Anterior cingulate cortex (tissue), 58 donors: ENCODE measurements at places on chromosomes 12 and 14.

DNA sequence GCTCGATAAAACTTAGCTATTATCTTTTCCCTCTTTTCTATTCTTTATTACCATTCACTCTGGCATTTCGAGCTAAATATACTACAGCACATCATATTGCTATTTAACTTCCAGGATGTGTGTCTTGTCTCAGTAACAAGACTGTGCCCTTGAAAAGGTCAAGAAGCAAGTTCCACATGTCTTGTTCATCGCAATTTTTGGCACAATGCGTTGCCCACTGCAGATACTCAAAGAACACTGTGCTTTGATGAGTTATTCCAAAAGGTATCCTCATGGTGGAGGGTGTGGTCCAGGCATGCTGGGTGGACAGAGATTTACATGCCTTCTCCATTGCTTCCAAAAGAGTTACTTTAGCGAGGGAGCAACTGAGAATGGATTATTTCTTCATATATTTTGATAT, 6.6 kb downstream of the E2F7 start:
- no peak for DNase-seq

DNA sequence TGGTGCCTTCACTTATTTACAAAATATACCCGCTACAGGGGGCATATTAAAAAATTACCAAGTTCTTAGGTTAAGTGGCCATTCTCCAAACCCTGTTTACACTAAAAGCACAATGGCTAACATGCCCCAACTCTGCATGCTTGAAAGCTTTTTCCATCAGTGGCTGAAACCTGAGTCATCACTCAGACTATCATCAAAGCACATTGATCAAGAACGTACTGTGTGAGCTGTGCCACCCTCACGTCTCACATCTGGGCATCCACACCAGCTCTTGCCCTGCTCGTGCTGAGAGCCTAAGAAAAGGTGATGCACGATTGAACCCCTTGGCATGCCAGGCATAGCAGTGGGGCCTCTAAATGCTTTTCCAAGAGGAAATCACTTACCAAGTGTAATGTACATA, 13.2 kb downstream of the AQP6 start:
- no peak for DNase-seq

DNA sequence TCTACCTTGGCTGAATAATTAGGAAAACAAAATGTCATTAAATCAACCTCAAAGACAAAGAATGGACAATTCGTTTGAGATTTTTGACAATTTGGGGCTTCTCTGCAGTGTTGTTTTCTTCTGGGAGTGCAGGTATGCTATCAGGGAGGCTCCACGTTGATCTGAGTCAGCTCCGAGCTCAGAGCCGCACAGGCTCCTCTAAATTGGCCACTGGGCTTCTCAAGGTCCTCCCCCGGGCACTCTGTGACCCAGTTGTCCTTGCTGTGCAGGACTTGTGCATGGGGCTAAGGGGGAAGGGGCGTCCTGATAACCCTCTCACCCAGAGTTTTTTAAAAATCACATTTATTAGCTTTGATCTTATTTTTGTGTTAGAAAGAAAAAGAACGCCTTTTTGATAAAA, 52.7 kb downstream of the TBX3 start:
- DNase-seq = no peak

DNA sequence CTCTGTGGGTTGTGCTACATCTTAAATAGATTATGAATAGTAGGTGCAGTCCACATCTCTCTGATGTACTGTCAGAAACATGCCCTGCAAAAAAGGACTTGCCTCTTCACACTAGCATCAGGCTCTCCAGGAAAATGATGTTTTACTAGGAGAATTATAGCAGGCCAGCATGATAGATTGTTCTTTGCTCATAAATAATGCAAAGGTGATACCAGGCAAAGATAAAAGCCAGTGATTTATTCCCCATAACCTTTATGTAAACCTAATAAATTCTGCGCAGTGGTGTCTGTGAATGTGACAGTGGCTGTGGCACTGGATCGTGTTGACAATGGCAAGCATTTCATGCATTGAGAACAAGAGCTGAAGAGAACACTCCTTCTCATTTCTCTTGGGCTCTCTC, 646.5 kb upstream of the SEL1L start:
- no peak for DNase-seq

- DNase-seq = no peak
Measured at GRCh38 chr12:24596768-24597388, 352.0 kb downstream of the BCAT1 start.

- no peak for DNase-seq
Measured at GRCh38 chr12:69553628-69554248, 31.5 kb upstream of the CCT2 start.

GRCh38 chr14:37991027-37991426, 216.7 kb upstream of the SSTR1 start:
- DNase-seq = no peak

GRCh38 chr12:49808686-49809380, 19.4 kb downstream of the NCKAP5L start:
- peak; percentile 64 for DNase-seq

DNA sequence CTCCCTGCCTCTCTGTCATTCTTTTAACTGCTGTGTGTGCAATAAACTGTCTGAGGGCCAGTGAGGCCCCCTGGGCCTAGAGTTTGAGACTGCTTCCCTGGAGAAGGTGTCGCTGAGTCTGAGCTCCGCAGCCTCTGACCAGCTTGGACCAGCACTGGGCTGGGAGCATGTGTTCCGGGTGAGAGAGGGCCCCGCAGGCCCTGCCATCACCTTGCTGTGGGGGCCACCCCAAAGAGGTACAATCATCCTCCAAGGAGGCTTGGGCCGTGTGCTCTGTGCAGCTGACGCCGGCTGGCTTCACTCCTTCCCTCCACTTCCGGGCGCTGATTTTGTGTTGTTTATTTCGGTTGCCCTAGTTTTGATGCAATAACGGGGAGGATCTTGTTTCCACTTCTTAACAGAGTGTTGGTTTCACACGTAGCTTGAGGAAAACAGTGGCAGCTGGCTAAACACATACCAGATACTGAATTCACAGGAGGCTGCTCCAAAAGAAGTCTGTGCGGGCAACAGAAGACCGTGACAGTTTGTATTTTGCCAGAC, 121.6 kb downstream of the TMEM132C start:
- no peak for DNase-seq

- peak; percentile 24 for DNase-seq
Measured at GRCh38 chr14:90440021-90440451, 43.2 kb downstream of the CALM1 start.

DNA sequence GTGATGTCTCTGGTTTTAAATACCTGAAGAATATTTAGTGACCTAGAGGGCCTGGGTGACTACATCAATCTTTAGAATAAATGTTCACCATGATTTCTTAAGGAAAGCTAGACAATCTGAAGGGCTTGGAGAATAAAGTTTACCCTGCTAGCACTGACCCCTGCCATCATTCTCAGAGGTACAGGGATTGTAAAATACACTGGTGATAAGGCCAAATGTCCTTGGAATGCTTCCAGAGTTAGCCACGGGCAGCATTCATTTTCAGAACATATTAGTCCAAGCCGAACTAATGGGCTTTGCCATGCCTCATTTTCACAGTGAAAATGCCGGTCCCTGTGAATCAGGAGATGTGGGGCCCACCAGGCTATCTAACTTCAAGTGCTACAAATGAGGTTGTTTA, 1381.7 kb upstream of the SEL1L start:
- DNase-seq = no peak

DNA sequence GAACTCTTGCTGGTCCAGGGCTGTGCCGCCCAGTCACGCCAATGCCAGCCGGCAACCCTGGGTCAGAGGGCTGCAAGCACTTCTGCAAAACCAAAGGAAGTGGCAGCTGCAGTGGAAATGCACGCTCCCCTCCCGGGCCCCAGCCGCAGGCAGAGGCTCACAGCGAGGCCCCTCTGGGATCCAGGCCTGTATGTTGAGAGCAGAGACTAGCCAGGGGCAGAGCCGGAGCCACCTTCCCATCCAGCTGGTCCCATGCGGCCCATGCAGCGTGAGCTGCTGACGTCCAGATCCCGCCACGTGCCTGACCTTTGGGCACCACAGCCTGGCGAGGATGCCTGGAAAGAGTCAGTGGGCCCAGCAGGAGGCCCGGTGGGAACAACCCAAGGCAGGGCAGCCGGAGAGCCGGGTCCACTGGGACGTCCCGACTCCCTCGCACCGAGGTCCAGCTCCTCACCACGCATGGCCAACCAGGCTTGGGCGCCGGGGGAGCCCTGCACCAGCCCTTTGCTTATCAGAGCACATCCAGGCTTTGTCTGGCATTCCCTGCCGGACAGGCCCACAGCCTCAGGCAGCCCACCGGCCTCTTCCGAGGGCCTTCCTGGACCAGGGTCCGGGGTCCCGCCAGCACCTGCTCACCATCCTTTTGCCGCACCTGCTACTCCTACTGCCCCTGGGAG, 4.3 kb downstream of the GPR132 start:
- no peak for DNase-seq

GRCh38 chr12:117473856-117474255, 112.4 kb upstream of the NOS1 start:
- no peak for DNase-seq

GRCh38 chr14:67285876-67286452, 44.7 kb downstream of the PALS1 start:
- DNase-seq = no peak

- no peak for DNase-seq
Measured at GRCh38 chr12:19545301-19545700, 106.0 kb downstream of the AEBP2 start.

DNA sequence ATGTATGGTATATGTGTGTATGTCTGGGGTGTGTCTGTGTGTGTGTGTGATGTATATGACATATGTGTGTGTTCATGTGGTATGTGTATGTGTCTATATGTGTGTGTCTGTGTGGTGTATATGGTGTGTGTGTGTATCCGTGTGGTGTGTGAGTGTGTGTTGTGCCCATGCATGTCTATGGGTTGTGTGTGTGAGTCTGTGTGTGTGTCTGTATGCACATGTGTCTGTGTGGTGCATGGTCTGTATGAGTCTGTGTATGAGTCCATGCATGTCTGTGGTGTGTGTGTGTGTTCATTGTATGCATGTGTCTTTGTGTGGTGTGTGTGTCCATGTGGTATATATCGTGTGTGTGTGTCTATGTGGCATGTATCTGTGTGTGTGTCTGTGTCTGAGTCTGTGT, 168.1 kb upstream of the GSC start:
- no peak for DNase-seq

DNA sequence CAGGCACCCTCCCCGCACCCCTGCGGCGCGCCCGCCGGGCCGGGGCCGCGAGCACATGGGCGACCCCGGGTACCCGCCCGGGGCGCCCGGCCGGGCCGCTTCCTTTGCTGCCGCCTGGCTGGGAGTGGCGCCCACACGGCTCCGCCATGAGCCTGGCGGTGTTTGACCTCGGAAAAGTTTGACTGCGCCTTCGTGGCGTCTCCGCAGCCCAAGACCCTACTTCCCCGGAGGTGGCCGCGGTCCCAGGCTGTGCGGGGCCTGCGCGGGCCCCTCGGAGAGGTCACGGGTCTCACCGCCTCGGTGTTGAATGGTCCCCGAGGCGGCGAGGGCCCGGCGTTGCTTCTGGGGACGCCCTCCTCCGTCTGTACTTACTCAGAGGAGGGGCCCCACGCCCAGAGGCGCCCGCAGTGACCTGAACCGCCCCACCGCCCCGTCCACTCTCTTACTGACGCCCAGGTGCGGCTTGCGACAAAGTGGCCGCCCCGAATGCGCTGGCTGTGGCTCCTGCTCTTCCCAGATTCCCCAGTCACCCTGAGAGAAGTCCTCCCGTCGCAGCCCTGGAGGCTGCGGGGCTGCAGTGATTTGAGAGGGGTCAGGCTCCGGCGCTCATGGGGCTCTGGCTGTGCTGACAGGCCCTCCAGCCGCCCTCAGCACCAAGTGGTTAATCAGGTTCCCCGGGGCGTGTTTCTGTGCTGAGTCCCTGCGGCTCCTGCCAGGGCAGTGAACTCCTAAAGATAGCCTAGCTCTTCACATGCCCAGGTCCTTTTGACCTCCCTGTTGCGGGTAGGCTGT, 5.8 kb downstream of the KMT5A start:
- DNase-seq = no peak

GRCh38 chr12:62762645-62763044, 172.3 kb downstream of the PPM1H start:
- DNase-seq = no peak

DNA sequence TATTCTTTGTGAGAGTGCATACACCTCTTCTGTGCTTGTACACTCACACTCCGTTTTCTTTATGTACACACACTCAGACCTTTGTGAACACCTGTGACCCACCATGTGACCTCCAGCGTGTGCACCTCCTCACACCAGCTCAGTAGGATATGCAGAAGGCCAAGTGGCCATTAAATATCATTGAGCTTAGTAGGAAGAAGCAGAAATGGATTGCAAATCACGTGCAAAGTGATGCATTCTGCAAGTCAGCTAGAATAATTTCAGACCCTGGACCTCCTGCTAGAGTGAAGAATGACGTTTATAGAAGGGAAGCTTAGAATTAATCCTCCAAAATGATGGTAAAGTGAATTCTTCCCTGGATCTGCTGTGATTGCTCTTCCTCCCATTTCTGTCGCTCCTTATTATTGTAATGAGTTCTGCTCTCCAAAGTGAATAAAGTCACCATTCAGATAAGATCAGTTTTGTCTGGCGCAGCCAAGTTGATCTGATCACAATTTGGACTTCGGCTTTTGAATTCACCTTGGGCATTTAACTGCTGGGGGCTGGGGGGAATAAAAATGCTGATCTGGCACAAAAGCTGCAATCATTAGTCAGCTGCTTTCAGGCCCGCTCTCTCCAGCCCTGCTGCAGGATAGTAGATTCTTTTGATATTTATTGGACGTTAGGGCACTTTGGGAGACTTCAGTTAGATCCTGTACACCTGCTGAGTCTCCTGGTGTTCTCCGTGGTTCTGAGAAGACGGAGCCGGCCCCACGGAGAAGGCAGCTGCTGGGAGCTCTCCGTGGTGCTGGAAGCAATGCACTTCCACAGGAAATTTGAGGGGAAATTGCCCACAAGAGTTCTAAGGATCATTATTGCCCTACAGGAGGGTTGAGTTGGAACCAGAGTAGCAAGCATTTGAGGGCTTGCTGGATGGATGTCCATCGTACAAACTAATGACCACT, 12.4 kb upstream of the NRXN3 start:
- no peak for DNase-seq

DNA sequence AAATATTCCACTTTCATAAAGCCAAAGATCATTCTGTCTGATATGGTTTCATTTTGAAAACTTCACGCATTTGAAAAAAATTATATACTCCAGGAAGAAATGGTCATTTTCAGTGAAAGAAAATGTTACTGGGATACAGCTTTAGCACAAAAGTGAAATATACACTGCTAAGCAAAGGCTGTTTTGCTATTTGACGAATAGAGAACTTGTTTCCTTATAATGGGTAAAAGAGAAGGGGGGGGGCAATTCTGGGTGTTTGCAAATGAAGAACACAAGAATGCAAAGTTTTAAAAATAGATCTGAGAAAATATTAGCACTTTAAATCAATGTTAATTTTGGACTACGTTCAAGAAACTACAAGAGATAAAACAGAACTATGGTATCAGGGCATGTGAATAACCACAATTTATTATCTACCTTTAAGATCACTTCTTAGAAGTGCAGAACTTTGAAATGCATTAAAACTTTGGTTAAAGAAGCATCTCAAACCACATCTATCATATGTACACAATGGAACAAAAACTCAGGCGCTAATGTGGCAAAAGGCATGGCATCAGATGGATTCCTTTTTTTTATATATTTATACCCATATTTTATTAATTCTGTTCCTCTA, 51.1 kb downstream of the EFCAB11 start:
- DNase-seq = no peak
